ENCODE measurements at places on chromosomes 16 and 17. TPM values are rescaled to one million over a fixed set of nuclear protein-coding genes. Genes with fewer than 3 reads are reported as not detected.

The HIC1 gene
- total RNA-seq: 3.3 TPM

The SEZ6L2 gene
- total RNA-seq: 16.2 TPM

The CRISPLD2 gene
- total RNA-seq: 0.70 TPM

The DLX3 gene
- total RNA-seq: 1.6 TPM

The TBC1D3C gene
- not detected for total RNA-seq

Data from hair follicular keratinocyte (primary cell).